ENCODE measurements at places on chromosomes 1 and 21. TPM values are rescaled to one million over a fixed set of nuclear protein-coding genes. Genes with fewer than 3 reads are reported as not detected.

GRCh38 chr1:184854036-184854435 lies 99.4 kb upstream of the EDEM3 start:
- DNase-seq: no peak

Gene TMEM69
- 16.1 TPM for total RNA-seq

GRCh38 chr1:93738075-93738622 lies 56.5 kb upstream of the BCAR3 start:
- DNase-seq: no peak

DNA sequence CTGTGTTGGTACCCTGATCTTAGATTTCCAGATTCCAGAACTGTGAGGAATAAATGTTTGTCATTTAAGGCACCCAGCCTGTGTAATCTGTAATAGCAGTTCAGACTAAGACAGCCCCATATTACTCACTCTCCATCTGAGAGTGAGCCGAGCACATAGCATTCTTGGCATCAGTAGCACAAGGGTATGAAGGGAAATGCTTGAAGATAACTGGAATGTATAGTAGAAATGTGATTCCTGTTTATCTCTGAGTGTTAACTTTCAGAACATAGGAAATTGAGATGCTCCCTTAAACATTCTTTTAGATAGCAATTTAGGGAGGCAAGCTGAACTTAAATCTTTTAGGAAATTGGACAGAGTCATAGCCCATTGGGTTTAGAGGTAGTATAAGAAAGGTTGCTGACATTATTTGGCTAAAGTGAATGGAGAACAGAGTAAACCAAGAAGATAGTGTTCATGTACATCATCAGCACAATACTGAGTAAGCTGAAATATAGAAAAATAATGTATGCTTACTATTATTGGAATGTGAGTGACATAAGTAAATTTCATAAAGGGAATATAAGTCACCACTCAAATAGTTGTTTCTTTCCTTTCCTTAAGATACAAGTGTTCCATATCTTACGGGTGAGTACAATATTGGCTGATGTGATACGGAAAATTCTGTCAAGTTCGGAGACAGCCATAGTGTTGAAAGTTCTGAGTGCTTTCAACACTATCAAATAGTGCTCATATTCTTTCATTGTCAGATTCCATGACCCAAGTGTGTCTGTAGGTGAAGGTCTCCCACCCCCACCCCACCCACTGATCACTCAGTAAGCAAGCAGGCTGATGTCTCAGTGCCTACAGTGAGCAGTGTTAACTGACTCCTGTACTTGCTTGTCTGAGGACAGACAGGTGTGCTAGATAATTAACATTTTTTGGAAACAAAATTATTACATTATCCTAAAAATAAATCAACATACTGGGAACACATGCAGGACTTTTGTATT lies 73.7 kb downstream of the LRRC8D start:
- DNase-seq: no peak

GRCh38 chr1:27935721-27936120 lies 921 bp downstream of the SMPDL3B start:
- no peak for DNase-seq

- no peak for DNase-seq
Observed at GRCh38 chr1:41364442-41365319, 3.4 kb downstream of the FOXO6 start.

- DNase-seq: no peak
Observed at GRCh38 chr1:9859281-9860014, 35.7 kb upstream of the CLSTN1 start.

Gene SELL
- total RNA-seq: 2.0 TPM

DNA sequence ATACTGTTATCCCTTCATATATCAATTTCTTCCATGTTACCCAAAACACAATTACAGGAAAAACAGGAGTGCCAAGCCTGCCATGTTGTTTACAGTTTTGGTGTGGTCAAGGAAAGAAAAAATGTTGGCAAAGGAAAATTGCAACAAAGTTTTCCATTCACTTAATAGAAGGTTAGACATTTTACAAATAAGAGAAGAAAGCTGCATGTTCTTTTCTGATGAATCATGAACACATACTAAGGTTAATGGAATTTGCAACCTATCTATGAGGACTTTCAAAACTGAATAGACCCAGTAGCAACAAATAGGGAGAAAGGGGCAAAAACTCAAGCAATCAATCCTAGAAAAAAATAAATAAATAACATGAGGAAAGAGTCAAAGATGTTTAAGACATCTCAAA lies 556.7 kb downstream of the DPYD start:
- DNase-seq: no peak

DNA sequence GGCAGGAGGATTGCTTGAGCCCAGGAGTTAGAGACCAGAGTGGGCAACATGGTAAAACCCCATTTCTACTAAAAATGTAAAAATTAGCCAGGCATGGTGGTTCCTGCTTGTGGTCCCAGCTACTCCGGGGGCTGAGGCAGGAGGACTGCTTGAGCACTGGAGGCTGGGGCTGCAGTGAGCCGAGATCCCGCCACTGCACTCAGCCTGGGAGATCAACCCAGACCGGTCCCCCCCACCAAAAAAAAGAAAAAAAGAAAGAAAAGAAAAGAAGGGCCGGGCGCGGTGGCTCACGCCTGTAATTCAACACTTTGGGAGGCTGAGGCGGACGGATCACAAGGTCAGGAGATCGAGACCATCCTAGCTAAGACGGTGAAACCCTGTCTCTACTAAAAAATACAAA lies 1.8 kb upstream of the GMEB1 start:
- DNase-seq: no peak

DNA sequence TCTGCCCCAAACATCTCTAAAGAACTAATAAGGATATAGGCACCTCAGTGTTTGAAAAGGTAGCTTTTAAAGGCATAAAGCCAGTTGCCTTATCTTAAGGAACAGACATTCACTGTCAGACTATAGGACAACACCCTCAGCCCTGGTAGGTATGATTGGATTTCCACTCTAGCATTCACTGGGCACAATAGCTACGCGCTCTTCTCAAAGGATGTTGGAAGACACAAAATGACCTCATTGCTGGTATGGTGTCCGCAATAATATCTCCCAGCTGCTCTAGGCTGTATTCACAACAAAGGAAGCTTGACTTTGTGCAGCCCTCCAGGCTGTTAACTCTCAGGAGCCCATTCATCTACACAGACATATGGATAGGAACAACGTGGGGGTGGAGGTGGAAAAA lies 119.4 kb upstream of the CXADR start:
- no peak for DNase-seq

DNA sequence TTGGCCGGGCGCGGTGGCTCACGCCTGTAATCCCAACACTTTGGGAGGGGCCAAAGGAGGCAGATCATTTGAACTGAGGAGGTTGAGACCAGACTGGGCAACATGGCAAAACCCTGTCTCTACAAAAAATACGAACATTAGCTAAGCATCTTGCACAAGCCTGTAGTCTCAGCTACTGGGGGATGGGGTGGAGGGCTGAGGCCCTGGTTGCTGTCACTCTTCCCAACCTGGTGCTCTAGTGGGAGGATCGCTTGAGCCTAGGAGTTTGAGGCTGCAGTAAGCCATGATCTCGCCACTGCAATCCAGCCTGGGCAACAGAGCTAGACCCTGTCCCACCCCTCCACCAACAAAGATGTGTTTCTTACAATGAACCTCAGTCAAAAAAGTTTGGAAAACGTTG lies 2.8 kb downstream of the PHGDH start:
- no peak for DNase-seq

DNA sequence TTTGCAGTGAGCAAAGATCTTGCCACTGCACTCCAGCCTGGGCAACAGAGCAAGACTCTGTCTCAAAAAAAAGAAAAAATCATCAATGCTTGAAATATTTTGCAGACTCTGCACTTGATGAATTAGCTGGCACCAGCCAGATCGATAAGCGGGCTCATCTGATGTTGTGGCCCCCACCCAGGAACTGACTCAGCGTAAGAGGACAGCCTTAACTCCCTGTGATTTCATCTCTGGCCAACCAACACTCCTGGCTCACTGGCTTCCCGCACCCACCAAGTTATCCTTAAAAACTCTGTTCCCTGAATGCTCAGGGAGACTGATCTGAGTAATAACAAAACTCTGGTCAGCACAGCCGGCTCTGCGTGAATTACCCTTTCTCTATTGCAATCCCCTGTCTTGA lies 98.9 kb downstream of the SPSB1 start:
- no peak for DNase-seq

Gene OPTC
- total RNA-seq: not detected

GRCh38 chr1:245871191-245871590 lies 635.9 kb downstream of the SMYD3 start:
- DNase-seq: no peak

DNA sequence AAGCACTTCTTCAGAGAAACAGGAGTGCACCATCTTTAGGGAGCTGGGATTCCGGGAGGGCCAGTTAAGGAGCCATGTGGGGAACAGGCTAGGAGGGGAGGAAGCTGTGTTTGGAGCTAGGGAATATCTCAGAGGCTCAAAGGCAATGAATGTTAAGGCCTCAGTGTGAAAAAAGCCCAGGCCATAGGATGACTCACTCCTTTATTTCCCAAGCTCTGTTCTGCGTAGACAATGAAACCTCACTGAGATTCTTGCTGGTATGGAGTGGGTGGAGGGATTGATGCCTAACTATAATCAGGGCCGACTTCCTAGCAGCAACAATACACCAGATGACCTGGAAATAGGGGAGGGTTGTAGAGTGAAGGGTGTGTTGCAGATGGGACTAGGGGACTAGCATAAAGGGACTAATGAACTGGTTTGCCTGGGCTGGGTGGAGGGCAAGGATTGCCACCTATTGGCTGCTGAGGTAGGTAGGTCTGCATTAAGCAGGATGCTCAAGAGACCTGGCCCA lies 2.1 kb downstream of the GNAT2 start:
- DNase-seq: no peak

- no peak for DNase-seq
Observed at GRCh38 chr1:19597496-19598309, 46.4 kb upstream of the NBL1 start.

- no peak for DNase-seq
Observed at GRCh38 chr1:23521588-23521987, 9.4 kb downstream of the E2F2 start.

- no peak for DNase-seq
Observed at GRCh38 chr1:36922071-36922470, 112.2 kb downstream of the GRIK3 start.

- no peak for DNase-seq
Observed at GRCh38 chr1:12565094-12565965, 52.7 kb downstream of the DHRS3 start.

DNA sequence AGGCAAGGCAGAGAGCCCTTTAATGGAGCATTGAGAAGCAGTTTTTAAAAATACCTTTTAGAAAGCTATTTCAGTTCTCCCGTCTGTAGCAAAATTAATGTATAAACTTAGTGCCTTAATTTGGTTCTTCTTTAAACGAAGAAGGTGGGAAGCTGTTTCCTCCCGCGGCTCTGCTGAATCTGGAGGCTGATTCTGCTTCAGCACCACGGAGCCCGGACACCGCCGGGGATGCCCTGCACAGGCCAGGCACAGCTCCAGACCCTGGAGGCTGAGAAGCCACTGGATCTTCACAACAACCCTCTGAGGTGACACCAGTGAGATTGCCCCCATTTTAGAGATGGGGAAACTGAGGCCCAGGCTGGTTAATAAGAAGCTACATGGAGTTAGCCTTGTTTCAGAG lies 175.8 kb upstream of the VAMP3 start:
- no peak for DNase-seq

Gene ANKRD45
- total RNA-seq: 0.30 TPM

DNA sequence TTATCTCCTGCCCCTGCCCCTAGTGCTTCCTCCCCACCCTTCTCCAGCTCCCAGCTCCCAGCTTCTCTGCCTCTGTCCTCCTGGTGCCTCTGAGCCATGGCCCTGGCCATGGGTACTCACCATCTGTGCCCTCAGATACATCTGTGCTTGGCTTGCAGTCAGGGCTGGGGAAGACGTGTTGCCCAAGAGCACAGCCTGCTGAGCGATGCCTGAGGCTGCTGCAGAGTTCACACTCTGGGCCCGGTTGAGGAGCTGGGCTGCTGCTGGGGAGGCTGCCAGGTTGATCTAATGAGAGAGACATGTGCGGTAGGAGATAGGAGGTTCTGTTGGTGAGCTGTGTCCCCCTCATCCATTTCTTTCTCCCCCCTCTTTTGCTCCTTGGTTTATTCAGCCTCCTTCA lies 49.4 kb upstream of the A3GALT2 start:
- DNase-seq: no peak

- DNase-seq: no peak
Observed at GRCh38 chr1:111505641-111506119, 2.2 kb upstream of the ADORA3 start.

Gene PLEKHN1
- total RNA-seq: not detected

Gene TLR5
- total RNA-seq: 38.8 TPM

GRCh38 chr1:87368907-87369306 lies 40.2 kb downstream of the LMO4 start:
- DNase-seq: no peak

Gene GJA4
- total RNA-seq: 22.3 TPM

Gene TSPAN2
- total RNA-seq: 2.4 TPM

DNA sequence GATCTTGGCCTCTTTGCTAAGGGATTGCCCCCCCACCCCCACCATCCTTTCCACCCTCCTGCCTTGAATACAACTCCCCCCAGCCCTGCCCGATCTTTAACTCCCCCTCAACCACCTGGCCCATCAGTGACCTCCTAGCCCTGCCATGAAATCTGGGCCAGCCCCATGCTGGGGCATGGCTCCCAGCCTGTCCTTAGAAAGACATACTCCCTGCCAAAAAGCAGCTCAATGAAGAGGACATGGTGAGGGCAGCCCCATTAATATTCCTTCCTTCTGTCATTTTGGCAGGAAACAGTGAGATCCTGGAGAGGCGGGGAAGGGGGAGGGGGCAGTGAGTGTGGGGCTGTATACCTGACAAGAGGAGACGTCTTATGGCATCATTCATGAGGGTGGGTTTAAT lies 66.8 kb upstream of the DISP3 start:
- DNase-seq: no peak

Gene CDC20
- total RNA-seq: not detected

DNA sequence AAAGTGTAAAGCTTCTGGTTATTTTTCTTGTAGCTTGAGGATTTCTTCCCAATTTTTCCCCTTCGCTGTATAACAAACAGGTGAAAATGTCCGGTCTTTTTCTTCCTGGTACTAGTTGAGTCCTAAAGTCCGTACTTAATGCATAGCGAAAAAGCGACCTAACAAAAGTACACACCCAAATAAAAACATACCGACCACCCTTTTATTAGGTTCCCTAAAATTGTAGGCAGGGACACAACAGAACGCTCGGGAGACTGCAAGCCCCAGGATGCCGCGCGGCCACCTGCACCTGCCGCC lies 281 bp upstream of the BTF3L4 start:
- no peak for DNase-seq

DNA sequence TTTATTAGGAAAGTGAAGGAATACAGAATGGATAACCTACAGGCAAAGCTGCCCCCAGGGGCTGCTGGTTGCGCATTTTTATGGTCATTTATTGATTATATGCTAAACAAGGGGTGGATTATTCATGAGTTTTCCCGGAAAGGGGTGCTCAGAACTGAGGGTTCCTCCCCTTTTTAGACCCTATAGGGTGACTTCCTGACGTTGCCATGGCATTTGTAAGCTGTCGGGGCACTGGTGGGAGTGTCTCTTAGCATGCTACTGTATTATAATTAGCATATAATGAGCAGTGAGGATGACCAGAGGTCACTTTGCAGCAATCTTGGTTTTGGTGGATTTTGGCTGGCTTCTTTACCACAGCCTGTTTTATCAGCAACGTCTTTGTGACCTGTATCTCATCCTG lies 5.9 kb upstream of the ASAP3 start:
- DNase-seq: no peak
